Sigmoid colon (tissue), 7 donors: ENCODE measurements at places on chromosomes 12 and 14. TPM values are rescaled to one million over a fixed set of nuclear protein-coding genes. Genes with fewer than 3 reads are reported as not detected.

DNA sequence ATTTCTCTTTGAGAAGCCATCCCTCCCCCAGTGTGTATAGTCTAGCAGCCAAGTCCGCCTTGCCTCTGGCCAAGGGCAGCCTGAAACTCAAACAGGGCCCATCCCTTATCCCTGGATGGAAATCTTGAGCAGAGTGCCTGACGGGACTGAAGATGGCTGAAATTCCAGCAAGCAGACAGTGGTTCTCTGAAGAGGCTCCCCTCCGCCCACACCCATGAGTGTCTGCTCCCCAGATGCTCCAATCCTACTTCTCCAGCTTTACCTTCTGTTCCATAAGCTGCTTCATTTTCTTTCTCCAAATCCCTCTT is 396.2 kb downstream of the NUAK1 start:
- peak overlapping the region; percentile 11 for H3K27ac ChIP-seq
- no peaks in the 10 kb centered on the region for H3K36me3 ChIP-seq
- H3K27me3 ChIP-seq = no peaks in the 10 kb centered on the region
- no peak for DNase-seq

DNA sequence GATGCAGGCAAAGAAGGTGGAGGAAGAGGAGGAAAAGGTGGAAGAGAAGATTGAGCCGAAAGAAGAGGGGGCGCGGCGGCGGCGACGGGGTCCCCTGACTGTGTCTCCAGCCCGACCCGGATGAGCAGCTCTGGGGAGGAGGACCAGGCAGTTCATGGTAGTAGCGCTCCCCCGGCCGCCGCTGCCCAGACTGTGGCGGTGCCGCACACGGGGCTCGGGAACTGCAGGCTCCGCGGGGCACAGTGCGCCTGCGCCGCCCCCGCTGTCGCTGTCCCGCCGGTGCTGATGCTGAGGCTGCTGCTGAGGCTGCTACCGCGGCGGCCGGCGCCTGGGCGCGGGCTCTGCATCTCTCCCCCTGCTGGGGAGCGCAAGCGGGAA is at the start of gene KCNH5:
TSS of gene KCNH5 (minus strand) at position 225 of the 378 bp plus-strand sequence. CDS start 272 bp downstream, outside the sequence.
- H3K4me3 ChIP-seq = peak within 1 kb of the TSS; percentile 35
- peaks cover 35% of the 10 kb centered on the region for H3K27me3 ChIP-seq
- no peak for DNase-seq
- H3K4me1 ChIP-seq = peaks cover 17% of the 10 kb centered on the region
- H3K36me3 ChIP-seq = no peaks in the 10 kb centered on the region
- no peak within 1 kb of the TSS for H3K27ac ChIP-seq

- H3K4me1 ChIP-seq = no peaks in the 10 kb centered on the region
- H3K27me3 ChIP-seq = no peaks in the 10 kb centered on the region
- no peak overlapping the region for H3K27ac ChIP-seq
- H3K36me3 ChIP-seq = peaks cover 65% of the 10 kb centered on the region
- no peak overlapping the region for H3K4me3 ChIP-seq
These were observed 17.4 kb upstream of the PSMA3 start for GRCh38 chr14:58227096-58227819.

GRCh38 chr14:69323266-69323998 is 63.5 kb downstream of the GALNT16 start:
- peak; percentile 48 for DNase-seq
- no peaks in the 10 kb centered on the region for H3K27me3 ChIP-seq
- no peak overlapping the region for H3K27ac ChIP-seq
- no peaks in the 10 kb centered on the region for H3K4me1 ChIP-seq

Gene PCNX1
- 67.0 TPM for total RNA-seq

GRCh38 chr14:36666416-36667206 is 5.0 kb downstream of the PAX9 start:
- no peak for DNase-seq
- no peaks in the 10 kb centered on the region for H3K36me3 ChIP-seq
- no peak overlapping the region for H3K4me3 ChIP-seq
- peaks cover 68% of the 10 kb centered on the region for H3K27me3 ChIP-seq
- peaks cover 40% of the 10 kb centered on the region for H3K4me1 ChIP-seq
- no peak overlapping the region for H3K27ac ChIP-seq

DNA sequence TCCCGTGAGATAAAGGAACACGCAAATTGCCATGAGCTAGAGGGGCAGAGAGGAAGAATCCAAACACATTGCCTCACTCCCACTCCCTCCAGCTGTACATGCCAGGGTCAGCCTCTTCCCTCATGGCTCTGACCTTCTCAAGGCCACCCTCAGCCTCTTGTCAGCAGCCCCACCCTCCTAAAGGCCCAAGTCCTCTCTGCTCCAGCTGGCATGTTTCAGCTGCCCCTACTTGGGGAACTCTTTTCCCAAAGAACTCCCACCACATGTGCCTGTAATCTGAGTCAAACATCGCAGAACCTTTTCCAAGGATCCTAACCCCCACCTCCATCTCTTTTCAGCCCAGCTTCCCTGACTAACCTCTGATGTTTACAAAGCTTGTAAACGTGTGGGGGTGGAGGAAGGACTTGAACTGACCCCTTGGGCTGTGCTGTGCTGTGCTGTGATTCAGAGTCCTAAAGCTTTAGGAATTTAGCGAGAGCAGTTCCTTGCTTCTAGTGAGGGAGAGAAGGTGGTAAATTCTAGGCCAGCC is 7.3 kb upstream of the CACNB3 start:
- peak overlapping the region; percentile 49 for H3K27ac ChIP-seq
- no peak for DNase-seq
- no peaks in the 10 kb centered on the region for H3K36me3 ChIP-seq
- no peaks in the 10 kb centered on the region for H3K27me3 ChIP-seq
- H3K4me3 ChIP-seq = no peak overlapping the region
- H3K4me1 ChIP-seq = peaks cover 34% of the 10 kb centered on the region

- no peak overlapping the region for H3K27ac ChIP-seq
- H3K36me3 ChIP-seq = no peaks in the 10 kb centered on the region
- H3K27me3 ChIP-seq = no peaks in the 10 kb centered on the region
- H3K4me1 ChIP-seq = no peaks in the 10 kb centered on the region
- DNase-seq = no peak
These were observed 141.7 kb upstream of the ARHGAP5 start for GRCh38 chr14:31935391-31935790.

DNA sequence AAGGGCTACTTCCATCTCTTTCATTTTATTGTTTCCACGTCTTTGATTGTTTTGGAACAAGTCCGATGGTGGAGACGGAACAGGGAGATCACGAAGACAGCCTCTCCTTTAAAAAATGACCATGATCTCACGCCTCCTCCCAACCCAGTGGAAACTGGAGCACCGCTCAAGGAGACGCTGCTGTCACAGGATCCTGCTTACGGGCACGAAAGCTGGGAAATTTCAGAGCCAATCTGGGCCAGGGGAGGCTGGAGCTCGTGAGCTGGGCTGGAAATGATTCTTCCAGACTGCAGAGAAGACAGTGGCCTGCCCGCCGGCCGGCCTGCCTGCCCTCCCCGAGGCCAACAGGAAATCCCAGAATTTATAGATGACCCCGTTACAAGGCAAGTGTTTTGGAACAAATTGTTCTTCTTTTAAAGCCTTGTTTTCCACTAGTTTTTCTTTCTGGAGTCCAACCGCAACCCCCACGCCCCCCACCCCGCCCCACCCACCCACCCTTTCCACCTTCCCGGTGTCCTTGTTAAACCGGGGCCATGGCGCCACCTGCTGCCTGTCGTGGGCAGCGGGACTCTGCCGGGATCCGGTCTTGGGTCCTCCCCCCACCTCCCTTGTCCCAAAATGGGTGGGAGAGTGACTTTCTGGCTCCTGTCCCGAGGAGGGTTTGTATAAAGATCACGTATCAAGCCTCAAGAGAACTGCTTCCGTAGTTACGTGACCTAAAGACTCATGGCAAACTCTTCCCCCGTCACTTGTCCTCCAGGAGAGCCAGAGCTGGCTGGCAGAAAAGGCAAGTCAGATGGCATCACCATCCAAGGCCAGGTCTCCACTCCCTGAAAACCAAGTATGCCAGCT is 40.3 kb downstream of the MAP1LC3B2 start:
- H3K27ac ChIP-seq = peak overlapping the region; percentile 86
- H3K4me3 ChIP-seq = peak overlapping the region; percentile 40
- no peaks in the 10 kb centered on the region for H3K4me1 ChIP-seq
- H3K27me3 ChIP-seq = no peaks in the 10 kb centered on the region

DNA sequence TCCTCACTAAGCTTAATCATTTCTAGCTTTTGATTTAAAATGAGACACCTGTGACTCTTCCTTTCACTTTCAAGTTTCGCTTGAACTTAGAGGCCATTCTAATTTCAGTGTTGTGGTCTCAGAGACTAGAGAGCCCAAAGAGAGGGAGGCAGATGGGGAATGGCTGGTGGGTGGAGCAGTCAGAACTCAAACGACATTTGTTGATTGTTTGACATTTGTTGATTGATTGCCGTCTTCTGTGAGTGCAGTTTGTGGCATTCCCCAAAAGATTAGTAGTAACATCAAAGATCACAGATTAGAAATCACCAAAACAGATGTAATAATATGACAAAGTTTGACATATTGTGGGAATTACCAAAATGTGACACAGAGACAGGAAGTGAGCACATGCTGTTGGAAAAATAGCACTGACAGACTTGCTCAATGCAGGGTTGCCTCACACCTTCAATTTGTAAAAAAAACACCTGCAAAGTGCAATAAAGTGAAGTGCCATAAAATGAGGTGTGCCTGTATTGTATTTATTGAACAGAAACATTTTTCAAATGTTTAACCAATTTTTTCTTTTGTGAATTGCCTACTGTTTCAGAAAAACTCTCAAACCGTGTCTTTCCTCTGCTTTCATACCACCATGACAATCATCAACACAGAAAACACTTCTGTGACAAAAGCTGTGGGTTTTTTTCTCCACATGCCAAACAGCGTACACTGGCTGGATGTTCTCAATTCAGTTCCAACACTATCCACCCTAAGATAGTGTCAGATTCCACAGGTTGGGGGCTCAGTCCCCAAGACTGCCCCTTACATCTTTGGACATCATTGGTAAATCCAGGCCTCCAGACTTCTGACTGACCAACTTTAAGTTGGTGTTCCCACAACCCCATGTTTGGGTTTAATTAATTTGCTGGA is 376.3 kb upstream of the RGS6 start:
- DNase-seq = no peak
- no peak overlapping the region for H3K27ac ChIP-seq
- H3K27me3 ChIP-seq = no peaks in the 10 kb centered on the region
- no peak overlapping the region for H3K4me3 ChIP-seq
- H3K36me3 ChIP-seq = no peaks in the 10 kb centered on the region
- H3K4me1 ChIP-seq = no peaks in the 10 kb centered on the region

DNA sequence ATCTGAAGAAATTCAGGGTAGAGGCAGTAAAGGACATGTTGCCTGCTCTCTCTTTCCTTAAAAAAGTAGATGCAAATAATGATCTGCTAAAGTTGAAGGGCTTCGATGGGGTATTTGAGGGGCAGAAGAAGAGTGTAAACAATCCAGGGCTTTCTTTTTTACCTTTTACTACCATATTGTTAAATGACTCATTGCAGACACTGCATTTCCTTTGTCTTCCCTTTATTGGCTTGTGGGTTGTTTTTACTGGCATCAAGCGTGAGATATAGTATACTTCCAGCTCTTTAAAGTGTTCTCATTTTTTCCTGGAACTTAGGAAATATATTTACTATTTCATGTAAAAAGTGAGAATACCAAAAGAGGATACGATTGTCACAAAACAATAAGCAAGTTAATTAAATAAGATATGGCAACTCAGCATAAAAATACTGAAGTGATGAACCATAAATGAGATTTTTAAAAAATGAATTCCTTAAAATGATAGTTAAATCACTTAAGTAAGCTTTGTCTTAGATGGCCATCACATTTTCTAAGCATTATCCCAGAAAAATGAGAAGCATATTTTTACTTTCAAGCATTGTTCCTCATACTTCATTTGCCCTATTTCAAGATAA is 72.3 kb upstream of the KRAS start:
- DNase-seq = no peak
- no peak overlapping the region for H3K4me3 ChIP-seq
- H3K4me1 ChIP-seq = peaks cover 7% of the 10 kb centered on the region
- no peaks in the 10 kb centered on the region for H3K36me3 ChIP-seq
- H3K27me3 ChIP-seq = no peaks in the 10 kb centered on the region

DNA sequence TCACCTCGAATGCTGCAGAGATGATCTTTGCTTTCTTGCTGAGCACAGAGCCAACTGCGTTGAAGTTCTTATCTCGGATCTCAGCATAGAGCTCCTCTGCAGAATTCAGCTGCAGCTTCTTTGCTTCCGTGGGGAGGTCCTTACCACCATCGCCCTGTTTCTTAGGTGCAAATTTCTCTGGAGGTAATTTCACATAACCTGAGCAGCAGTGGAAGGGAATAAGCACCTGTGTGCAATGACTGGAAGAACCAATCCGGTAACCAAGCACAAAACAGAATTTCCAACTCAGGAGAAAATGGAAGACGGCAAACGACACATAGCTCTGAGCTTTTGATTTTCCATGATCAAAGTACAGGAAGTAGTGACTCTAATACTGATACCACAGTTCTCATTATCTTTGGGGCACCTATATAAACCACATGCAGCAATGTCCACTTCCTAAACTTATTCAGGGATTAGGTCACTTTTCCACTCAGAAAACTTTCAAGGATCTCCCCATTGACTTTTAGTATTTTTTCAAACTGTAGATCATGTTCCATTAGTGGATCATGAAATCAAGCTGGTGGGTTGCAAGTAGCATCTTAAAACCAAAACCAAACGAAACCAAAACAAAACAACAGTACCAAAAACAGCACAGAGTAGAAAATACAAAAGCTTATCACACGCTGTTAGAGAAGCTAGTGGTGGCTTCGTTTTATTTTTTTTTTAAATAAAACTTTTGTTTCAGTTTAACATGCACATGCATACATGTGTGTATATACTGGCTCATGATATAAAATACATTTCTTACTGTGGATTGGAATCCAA is 18.9 kb upstream of the DIABLO start:
- no peak for DNase-seq
- no peaks in the 10 kb centered on the region for H3K27me3 ChIP-seq
- no peak overlapping the region for H3K4me3 ChIP-seq
- H3K36me3 ChIP-seq = peaks cover 24% of the 10 kb centered on the region

DNA sequence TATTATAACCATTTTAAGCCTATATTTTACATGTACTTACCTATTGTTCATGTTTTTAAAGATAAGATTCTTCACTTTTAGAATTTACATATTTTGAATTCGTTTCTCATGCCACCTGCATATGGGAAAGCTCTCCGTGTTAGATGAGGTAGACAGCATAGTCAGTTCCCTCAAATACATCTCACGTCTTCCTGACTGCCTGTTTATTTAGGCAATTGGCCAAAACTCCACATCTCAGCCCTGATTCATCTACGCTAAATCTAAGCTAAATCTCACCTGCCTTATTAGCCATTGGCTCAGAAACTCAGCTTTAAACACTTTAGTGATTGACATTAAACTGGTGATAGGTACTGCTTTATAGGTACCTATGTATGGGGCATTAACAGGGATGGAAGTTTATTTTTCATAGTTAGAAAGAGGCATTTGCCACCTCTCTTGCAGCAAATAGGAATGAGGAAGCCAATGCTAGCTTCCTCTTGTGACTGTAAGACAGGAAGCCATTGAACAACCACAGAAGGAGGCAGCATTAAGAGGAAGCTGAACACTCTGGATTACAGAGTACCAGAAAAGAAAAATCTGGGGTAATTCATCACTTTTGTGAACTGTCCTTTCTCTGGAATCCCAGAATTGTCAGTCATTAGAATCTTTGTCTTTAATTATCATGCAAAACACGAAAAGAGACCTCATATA is 111.9 kb downstream of the LRFN5 start:
- H3K4me1 ChIP-seq = no peaks in the 10 kb centered on the region
- no peak for DNase-seq
